EH (cell line): ENCODE measurements at places on chromosomes 12 and 14.

DNA sequence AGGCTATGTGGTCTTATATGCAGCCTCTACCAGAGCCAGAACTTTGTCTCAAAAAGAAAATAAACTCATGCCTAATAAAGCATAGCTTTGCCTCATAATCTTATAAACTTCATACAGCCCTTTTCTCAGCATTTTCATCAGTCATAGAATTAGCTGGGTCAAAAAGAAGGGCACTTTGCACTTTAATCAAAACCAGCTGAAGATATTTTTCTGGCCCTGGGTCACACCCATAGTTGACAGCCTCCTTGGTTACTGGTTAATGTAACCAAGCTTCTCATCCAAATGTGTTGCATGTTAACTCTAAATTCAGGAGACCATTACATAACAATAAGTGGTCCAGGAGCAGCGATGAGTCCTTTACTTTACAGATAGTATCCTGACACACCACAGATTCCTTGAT lies 558.2 kb downstream of the FLRT2 start:
- no peak for DNase-seq

GRCh38 chr14:89394972-89395371 lies 22.1 kb downstream of the FOXN3 start:
- DNase-seq = no peak

- no peak for DNase-seq
Observed at GRCh38 chr12:124277394-124278241, 17.3 kb upstream of the RFLNA start.

GRCh38 chr14:95577067-95577800 lies 42.4 kb downstream of the GLRX5 start:
- DNase-seq = no peak

DNA sequence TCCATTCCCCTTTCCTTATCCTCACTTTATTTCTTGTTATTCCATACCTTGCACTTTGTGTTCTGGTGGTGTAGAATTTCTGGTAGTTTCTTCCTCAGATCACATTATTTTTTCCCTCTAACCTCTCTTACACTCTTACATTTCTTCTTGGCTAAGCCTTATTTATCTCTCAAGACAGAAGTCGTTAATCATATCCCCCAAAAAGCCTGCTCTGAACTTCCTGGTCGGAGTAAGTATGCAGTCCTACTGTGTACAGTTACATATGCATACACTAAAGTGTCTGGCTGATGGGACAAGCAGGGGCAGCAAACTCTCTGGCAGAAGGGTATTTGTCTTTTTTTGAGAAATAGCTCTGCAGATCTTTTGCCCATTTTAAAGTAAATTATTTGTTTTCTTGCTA lies 33.1 kb upstream of the USP15 start:
- DNase-seq = no peak

GRCh38 chr12:23356927-23357708 lies 592.4 kb downstream of the SOX5 start:
- DNase-seq = no peak

DNA sequence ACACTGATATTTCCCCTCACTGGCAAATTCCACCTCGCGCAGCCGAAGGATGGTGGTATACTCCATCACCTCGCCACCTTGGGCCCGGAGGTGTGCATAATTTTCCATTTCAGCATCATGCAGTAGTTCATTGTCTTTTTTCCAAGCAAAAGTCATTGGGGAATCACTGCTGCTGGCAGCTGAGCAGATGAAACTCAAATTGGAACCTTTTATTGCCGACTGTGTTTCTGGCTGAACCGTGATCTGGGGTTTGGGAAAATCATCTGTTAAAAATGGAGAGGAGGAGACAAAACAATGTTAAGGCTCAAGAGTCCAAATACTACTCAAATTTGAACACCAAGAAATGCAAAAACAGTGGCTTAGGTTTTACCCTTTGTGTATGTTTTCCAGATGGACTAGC lies 39.7 kb downstream of the LRIG3 start:
- no peak for DNase-seq

DNA sequence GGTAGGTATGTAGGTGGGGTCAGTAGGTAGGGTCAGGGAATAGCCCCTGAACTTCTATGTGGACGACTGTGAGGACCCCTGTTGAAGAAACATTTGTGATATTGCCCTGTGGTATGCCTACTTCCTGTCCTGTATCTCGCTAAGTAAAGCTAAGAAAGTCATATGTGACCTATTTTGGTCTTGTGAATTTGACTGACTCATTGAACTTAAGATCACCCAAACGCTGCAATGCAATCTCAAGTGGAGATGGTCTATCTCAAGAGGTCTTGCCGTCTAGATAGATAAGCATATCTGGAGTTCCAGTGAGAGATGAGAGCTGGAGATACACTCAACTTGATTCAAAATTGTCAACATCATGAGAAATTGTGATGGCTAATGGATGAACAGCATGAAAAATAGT lies 73.8 kb downstream of the TRAFD1 start:
- peak; percentile 8 for DNase-seq

GRCh38 chr14:30822080-30822571 lies 52.2 kb upstream of the COCH start:
- no peak for DNase-seq

DNA sequence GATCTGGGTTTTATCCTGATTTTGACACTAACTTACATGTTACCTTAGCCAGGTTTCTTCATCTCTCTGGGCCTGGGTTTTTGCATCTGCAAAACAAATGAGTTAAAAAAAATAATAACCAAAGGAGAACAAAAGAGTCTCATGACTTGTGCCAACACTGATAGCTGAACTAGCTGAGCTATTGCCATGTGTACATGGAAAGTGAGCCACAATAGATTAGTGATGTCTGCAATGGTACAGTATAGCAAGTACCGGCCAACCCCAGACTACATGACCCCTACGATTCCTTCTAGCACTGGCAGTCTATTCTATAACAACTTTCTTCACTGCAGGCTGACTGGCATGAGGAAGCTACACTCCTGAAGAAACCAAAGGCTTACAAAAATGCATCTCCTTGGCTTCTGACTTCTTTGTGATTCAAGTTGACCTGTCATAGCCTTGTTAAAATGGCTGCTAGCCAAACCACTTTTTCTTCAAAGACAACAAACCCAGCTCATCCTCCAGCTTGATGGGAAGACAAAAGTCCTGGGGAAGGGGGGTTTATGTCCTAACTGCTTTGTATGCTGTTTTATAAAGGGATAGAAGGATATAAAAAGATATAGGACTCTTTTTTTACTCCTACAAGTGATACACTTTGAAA lies 123.7 kb downstream of the DAD1 start:
- peak; percentile 14 for DNase-seq

- DNase-seq = no peak
Observed at GRCh38 chr14:92847749-92848148, 53.6 kb downstream of the GOLGA5 start.

GRCh38 chr12:67073336-67073735 lies 195.8 kb upstream of the CAND1 start:
- no peak for DNase-seq

DNA sequence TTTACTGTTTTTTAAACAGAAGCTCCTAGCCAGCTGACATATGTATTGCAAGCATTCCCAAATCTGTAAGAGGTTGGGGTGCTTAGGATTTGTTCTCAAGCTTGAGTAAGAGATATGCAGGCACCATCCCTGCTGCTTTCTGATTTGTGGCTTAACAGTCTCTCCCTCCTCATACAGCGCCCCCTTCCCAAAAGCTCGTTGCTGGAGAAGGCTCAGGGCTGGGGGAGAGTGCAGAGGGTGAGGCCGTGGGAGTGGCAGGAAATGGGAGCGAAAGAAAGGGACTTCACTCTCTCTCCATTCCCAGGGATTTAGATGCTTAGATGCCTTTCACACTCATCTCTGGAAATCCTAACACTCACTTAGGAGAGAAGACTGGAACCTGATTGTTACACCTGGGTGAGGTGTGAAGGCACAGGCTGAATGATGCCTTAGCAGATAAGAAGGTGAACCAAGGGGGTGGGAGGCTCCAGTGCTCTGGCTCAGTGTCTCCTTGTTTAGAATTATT lies 172.0 kb downstream of the C12orf75 start:
- no peak for DNase-seq

DNA sequence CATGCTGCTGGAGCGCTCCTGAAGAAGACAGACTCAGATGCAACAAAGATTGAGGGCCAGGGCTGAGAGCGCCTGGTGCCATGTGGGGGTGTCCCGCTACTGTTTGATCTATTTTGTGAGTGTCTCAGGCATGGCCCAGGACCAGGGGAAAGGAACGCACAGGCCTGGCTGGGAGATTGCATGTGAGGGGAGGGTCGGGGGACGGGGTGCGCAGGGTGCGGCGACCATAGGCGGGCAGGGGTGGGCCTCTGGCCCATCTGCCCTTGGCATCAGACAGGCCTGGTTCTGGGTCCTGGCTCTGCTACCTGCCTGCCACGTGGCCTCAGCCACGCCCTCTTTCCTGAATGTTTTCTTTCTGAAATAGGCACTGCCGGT lies 47.5 kb downstream of the BEGAIN start:
- no peak for DNase-seq

DNA sequence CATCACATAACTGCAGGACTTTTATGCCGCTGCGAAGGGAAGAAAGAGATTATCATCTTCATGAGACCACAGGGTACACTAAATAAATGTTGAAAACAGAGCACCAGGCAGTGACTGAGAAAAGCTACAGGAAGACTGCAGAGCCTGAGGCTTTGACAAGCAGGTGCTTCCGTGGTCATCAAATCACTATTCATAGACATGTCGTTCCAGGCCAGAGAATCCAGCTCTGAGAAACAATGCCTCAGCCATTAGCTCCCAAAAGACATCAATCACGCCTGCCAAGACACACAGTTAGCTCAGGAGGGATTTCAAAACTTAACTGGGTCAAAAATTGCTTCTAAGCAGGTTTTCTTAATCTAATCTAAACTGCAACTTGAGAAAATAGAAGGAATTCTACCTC lies 47.2 kb upstream of the GARIN6 start:
- no peak for DNase-seq

GRCh38 chr14:85881935-85882334 lies 352.0 kb downstream of the FLRT2 start:
- no peak for DNase-seq

GRCh38 chr12:124554429-124555029 lies 12.9 kb downstream of the NCOR2 start:
- DNase-seq = no peak

- DNase-seq = peak; percentile 76
Observed at GRCh38 chr14:22886500-22887259, 3.7 kb downstream of the REM2 start.

DNA sequence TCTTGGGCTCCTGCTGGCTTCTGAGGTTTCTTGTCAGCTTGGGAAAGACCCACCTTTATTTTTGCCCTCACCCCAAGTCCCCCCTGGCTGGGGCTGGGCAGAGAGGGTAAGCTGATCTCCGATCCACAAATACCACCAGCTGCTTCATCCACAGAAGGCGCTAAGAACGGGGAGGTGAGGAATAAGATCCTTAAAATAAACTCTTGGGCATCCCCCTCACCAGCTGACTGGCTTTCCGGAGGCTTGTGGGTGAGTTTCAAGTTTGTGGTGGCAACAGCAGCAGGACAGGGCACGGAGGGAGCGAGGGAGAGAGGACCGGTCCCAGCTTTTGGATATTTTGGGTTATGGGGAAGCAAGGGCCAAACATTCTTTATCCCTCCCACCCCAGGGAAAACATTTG lies 20.8 kb upstream of the HSPB8 start:
- no peak for DNase-seq

- DNase-seq = no peak
Observed at GRCh38 chr12:89826468-89826867, 117.8 kb upstream of the ATP2B1 start.

- DNase-seq = peak; percentile 31
Observed at GRCh38 chr12:46788072-46788887, 37.5 kb downstream of the SLC38A4 start.

GRCh38 chr12:130164216-130164542 lies 1.9 kb downstream of the FZD10 start:
- no peak for DNase-seq

- no peak for DNase-seq
Observed at GRCh38 chr14:38278035-38278434, 22.1 kb upstream of the CLEC14A start.

DNA sequence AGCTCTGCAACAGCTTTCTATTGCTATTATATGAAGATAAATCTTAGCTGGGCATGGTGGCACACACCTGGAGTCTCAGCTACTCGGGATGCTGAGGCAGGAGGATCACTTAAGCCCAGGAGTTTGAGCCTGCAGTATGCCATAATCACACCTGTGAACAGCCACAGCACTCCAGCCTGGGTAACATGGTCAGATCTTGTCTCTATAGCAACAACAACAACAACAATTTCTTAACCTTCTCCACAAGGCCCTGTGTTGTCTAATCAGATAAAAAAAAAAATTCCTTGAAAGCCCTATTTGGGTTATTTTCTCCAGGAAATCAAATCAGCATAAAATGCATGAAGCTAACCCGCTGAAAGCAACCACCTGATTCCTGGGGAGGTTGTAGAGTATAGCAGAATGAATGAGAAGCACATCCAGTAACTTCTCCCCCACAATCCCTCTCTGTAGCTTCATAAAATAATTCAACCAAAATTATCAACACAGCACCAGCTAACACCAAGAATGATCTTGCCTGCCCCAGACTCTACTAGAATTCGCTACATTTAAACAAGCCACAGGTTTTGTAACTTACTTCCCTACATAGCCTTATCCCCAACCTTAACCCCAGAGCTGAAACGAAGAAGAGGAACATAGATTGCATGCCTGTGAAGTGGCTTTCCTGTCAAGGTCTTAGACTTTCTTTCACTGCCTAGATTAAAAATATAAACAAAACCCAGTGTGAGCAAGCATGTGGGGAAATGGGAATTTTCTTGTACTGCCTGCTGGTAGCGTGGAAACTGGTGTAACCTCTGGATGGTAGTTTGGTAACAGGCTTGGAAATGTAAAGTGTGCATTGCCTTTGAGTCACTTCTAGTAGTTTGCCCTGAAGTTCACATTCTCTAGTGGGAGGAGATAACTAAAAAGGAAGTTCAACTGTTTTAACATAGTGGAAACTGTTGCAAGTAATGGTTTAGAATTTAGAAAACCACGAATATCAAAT lies 6.0 kb upstream of the STK38L start:
- DNase-seq = peak; percentile 27

GRCh38 chr14:94401083-94401482 lies 12.7 kb upstream of the SERPINA1 start:
- DNase-seq = peak; percentile 63

DNA sequence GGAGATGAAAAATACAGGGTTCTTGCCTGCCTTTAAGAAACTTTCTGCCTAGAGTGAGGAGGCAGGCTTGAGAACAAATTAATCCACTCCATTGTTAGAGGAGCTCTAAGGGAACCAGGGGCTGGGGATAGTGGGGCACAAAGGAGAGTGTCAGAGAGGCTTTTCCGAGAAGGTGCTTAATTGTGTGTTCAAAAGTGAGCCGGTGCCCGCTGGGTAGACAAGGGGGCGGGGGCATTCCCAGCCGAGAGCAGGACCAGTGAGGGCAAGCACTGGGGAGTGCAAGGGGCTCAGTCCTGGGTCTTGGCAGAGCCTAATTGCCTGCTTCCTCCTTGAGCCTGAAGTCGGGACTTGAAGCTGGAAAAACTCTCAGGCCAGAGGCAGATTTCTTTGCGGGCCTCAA lies 377.4 kb downstream of the ETNK1 start:
- DNase-seq = no peak

DNA sequence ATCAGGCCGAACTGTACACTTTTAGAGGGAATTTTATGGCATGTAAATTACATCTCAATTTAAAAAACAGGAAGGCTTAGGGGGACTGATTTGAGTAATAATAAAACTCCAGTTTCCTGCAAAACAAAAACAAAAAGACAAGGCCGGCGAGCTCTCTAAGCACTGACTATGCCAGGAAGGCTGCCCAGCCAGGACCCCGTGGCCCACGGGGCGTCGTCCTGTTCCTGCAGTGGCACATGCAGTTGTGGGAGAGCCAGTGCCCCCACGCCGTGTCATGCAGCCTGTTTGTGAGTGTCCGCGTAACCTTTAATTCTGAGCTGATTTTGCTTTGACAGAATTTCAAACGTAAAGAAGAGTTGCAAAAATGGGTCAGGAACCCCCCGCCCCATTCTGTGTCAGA lies 10.5 kb downstream of the XRCC3 start:
- no peak for DNase-seq
